ENCODE measurements at places on chromosomes 2 and 18. TPM values are rescaled to one million over a fixed set of nuclear protein-coding genes. Genes with fewer than 3 reads are reported as not detected.

Gene C1GALT1C1L
- 1.1 TPM for total RNA-seq

Gene IL1RL1
- total RNA-seq, result 2.8 TPM

Gene ERICH2
- total RNA-seq, result not detected

Gene SOX11
- total RNA-seq, result 9.3 TPM

Gene SLC5A7
- not detected for total RNA-seq

Gene CNTNAP5
- not detected for total RNA-seq

Gene RASGRP3
- total RNA-seq, result 0.45 TPM

Gene CRYBA2
- not detected for total RNA-seq

Gene FAM237A
- total RNA-seq, result not detected

Gene ANKRD62
- not detected for total RNA-seq

Gene MAP3K19
- total RNA-seq, result not detected

Gene FHOD3
- 10.5 TPM for total RNA-seq

Gene MEP1B
- total RNA-seq, result not detected

Gene CHPF
- 106 TPM for total RNA-seq

Gene CASP10
- total RNA-seq, result 1.7 TPM

Gene C2orf66
- 0.15 TPM for total RNA-seq

Gene KATNAL2
- 1.5 TPM for total RNA-seq

Gene DSC3
- total RNA-seq, result 2.6 TPM
